ENCODE measurements at places on chromosomes 4 and X.

DNA sequence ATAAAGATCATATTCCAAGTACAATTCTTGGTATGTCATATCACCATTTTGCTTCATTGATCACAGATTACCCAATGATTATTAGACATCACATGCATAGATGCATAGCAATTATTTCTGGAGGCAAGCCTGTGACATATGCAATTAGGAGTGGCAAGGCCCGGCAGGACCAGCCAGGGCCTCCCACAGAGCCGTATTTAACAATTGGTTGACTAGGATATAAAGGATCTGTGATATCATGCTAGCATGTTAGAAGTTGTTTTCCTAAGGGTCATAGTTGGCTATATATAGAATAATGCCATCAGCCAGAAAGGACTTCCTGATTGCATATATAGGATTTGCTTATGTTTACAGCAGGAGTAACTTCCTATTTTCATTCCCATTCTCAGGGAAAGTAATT lies 103.5 kb upstream of the OTUD4 start:
- DNase-seq, result no peak

- DNase-seq, result no peak
Observed at GRCh38 chr4:84565951-84566350, 17.0 kb upstream of the CDS1 start.

- DNase-seq, result no peak
Observed at GRCh38 chr4:23788460-23788859, 101.4 kb downstream of the PPARGC1A start.

GRCh38 chr4:85358831-85359230 lies 116.1 kb upstream of the ARHGAP24 start:
- no peak for DNase-seq

GRCh38 chr4:3330707-3331106 lies 37.9 kb downstream of the RGS12 start:
- peak; percentile 17 for DNase-seq

- DNase-seq, result no peak
Observed at GRCh38 chr4:170306208-170306607, 216.5 kb upstream of the AADAT start.

DNA sequence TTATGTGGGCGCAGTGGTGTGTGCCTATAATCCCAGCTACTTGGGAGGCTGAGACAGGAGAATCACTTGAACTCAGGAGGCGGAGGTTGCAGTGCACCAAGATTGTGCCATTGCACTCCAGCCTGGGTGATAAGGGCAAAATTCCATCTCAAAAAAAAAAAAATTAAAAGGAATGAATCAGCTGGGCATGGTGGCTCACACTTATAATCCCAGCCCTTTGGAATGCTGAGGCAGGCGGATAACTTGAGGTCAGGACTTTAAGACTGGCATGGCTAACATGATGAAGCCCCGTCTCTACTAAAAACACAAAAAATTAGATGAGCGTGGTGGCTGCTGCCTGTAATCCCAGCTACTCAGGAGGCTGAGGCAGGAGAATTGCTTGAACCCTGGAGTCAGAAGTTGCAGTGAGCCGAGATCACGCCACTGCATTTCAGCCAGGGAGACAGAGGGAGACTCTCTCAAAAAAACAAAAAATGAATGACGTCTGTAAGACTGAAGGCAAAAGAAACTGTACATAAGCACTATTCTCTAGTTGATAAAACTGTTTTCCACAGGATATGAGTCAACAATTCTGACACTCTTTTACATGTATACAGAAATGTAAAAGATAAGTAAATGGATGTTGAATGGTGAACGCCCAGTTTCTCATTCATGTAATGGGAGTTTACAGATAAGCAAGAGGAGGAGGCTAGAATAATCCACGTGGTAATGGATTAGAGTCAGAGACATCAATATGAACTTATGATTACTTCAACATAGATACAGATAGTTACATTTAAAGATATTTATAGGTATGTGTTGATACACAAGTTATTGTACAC lies 22.2 kb downstream of the CENPC start:
- peak; percentile 70 for DNase-seq

GRCh38 chr4:109952612-109953011 lies 39.9 kb downstream of the EGF start:
- DNase-seq, result no peak

DNA sequence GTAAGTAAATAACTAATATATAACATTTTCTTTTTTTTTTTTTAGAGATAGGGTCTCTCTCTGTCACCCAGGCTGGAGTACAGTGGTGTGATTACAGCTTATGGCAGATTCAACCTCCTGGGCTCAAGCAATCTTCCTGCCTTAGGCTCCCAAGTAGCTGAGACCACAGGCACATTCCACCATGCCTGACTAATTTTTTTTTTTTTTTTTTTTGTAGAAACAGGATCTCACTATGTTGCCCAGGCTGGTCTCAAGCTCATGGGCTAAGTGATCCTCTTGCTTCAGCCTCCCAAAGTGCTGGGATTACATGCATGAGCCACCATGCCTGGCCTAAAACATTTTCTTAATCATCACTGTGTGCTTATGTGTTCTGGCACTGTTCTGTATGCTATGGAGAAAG lies 32.8 kb downstream of the MGARP start:
- DNase-seq, result no peak

DNA sequence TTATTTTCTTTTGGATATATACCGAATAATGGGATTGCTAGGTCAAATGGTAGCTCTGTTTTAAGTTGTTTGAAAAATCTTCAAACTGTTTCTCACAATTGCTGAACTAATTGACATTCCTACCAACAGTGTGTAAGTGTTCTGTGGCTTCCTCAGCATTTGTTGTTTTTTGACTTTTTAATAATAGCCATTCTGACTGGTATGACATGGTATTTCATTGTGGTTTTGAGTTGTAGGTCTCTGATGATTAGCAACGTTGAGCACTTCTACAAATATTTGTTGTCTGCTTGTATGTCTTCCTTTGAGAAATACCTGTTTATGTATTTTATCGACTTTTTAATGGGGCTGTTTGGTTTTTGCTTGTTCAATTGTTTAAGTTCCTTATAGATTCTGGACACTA lies 680.1 kb upstream of the GRIA3 start:
- DNase-seq, result no peak

- no peak for DNase-seq
Observed at GRCh38 chr4:120731561-120731960, 191.0 kb downstream of the PRDM5 start.

All from common myeloid progenitor, CD34-positive (primary cell).